ENCODE measurements at places on chromosomes 4 and X.

- no peak for DNase-seq
These were observed 110.8 kb downstream of the CPZ start for GRCh38 chr4:8703401-8703696.

DNA sequence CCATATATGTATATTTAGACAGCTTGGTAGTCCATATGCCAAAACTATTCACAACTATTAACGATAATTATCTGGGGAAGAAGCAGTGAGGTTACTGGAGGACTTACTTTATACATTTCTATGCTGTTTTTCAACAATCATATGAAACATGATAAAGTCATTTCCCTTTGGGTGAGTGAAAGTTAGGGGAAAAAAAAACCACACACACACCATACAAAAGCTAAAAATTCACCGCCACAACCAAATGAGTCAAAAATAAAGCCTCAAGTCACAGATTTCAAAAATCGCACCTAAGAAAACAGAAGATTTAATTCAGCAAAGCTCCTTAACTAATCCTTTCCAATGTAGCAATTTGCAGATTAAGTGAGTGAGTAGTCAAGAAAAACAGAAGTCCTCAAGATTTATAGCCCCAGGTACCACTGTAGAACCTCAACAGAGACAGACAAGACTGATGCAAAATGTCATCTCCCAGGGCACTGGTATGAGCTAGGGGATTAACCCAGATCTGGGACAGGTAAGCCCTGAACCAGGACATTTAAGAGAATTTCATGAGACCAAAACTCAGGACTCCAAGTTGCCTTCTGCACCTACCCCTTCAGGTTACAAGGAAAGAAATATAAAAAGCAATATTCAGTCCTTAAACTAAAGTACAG is 35.1 kb downstream of the SYTL4 start:
- no peak for DNase-seq

DNA sequence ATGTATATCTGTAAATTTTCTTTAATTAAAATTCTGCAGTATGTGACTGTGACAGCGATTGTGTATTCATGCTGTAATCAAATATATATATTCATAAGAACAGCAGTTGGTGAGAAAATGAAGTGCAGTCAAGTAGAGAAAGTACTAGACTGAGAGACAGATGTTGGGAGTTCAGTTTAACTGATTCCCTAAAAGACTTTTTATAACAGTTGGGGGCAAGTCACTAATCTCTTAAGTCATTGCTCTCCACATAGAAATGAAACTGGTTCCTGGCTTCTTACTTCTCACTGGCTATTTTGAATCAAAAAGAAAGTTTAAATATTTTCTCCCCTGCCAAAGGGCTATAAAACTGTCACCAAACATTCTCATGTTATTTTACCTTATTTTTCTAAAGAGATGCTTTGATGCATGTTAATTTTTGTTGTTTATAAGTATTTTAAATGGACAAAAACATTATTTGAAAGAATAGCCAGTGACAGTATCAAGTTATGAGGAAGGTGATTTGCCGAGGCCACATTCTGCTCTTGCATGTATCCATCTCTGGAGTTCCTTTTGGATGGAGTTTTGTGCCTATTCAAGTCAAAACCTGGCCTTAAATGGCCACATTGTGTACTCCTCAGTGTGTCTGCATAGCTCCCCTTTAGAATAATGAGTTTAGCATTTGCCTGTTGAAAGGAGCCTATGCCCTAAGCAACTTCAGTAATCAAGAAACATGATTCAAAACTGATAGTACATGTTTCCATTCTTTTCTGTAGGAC is 30.8 kb downstream of the EXOC1 start:
- no peak for DNase-seq

GRCh38 chr4:96775501-96775900 is 935.6 kb downstream of the PDHA2 start:
- DNase-seq = no peak

- DNase-seq = peak; percentile 63
These were observed 84.3 kb downstream of the NBDY start for GRCh38 chrX:56813318-56813837.

GRCh38 chr4:108261026-108261425 is 92.3 kb upstream of the LEF1 start:
- DNase-seq = no peak

DNA sequence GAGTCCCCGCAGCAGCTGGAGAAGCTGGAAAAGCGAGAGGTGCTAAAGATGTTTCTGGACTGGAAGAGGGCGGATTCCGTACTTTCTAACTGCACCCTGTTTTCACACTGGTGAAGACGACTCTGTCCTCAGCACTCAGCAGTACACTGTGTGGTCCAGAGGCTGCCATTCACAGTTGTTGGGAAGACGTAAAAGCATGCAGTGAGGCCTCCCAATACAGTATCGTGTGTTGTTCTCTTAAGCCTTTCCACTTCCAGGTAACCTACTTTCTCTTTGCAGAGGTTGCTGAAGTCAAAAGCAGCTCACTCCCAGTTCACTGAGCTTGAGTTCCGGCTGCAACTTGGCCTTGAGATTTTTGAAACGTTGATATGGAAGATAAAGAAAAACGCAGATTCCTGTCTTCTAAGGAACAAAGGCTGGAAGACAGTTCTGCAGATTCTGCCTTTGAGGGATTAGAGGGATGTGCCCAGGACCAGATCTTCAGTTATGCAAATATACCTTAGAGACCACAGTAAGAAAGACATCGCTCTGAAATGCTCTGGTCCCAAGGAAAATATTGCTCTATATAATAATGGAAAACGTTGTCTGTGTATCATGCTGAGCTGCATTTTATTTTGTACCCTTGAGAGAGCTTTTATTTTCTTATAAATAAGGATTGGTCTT is 540.9 kb downstream of the TRIML1 start:
- DNase-seq = no peak

DNA sequence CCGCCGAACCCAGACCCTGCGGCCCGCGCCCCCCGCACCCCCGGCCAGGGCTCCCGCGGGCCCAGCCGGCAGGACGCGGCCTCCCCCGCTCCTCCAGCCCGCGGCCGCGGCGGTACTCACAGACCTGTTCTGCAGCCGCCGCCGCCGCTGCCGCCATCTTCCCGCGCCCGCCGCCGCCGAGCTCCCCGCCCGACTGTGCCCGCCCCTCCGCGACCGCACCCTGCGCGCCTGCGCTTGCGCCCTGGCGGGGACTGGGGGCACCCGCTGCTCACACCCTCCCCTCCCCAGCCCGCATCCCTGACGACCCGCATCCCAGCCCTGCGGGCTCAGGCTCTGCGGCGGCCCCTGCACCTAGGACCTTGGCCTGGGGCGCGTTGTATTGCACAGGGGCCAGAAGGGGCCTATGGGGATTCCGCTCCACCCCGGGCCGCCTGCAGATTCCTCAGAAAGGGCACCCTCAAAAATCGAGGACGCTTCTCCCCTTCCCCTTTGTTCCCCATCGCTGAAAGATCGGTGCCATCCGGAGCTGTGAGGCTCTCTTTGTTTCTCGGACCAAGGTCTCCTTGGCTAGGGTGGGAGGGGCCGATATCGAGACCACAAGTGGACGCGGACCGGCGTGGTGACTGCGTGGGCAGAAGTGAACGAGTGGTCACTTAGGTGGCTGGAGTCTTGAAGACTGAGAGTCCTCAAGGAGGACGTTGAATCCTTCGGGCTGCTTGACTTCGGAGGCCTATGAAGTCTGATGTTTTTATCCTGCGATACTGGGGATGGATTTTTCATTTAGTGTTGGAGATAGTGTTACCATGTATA is at the start of gene SGCB:
TSS of gene SGCB (minus strand) at position 197 of the 810 bp plus-strand sequence. CDS start at position 157, 40 bp downstream.
- no peak for DNase-seq

- DNase-seq = peak; percentile 78
These were observed 82.5 kb downstream of the GPAT3 start for GRCh38 chr4:83618431-83618830.

- DNase-seq = no peak
These were observed 3.4 kb upstream of the ARR3 start for GRCh38 chrX:70264784-70265183.

DNA sequence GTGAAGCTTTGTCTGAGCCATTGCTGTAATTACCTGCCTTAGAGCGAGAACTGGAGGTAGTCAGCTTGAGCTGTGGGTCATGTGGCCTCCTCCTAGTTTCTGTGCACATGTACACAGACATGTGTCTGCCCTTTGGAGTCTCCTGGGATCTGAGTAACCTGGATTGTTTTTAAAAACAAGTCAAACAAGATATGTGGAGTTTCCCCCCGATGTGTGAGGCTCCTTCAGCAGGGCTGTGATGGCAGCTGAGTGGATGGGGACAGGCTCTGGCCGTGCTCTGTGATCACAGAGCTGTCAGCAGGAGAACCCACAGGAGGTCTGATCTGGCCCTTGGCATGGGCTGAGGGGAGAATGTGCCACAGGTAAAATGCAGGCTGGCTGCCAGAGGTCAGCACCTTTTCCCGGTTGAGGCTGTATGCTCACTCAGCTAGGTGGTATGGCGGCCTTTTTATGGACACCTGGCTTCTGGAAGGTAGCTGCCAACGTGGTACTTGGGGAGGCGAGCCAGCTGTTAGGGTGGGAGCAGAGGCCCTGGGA is 38.4 kb downstream of the NOP14 start:
- no peak for DNase-seq

DNA sequence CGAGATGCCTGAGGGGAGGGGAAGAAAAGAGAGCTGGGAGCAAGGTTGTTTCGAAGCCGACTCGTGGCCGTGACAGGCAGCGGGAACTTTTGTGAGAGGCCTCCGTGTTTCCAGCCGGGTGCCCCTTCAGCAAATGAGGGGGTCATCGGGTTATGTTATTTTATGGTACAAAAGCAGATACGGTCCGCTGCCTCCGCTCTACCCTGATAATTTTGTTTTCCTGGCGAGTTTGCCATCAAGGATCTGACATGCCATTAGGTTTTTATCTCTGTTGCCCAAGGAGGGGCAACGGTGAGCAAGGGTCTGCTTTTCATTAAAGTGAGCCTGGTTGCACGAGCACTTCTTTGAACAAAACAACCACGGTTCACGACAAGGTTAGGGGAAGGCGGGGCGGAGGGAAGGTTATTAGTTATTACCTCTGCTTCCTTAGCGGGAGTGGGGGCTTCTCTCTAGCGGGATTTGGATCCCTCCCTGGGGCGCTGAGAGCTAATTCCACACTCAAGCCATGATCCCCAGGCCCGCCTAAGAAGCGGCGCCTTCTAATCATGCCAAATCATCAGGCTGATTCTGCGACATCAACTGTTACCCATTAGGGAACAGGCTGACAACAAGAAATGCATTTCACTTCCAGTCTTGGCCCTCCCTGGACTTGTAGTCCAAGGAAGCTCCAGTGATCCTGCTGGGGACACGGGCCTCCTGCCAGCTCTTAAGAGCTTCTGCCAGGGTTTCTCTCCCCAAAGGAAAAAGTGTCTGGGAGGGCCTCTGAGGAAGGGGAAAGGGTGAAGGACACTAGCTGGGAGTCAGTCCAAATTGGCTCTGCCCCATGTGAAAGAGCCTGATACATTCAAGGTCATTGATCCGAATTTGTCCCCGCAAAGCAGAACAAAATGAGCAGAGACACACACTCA is 617.7 kb downstream of the MID1IP1 start:
- no peak for DNase-seq

DNA sequence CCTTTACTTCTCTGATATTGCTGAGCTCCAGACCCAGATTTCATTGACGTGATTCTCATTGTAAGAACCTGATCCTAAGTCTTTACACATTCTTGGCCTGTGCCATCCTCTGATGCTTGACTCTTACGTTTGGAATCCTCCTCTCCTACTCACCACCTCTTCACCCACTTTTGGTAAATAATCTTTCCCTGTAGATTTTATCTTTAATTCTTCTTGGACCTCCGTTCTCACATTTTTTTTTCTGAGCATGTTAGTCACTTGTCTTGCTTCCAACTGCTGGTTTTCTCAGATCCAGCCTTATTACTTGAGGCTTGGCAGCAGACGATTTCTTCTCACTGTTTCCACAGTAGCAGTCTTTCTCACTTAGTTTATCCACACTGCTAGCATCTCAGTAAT is 12.4 kb upstream of the SH3RF1 start:
- DNase-seq = peak; percentile 92

DNA sequence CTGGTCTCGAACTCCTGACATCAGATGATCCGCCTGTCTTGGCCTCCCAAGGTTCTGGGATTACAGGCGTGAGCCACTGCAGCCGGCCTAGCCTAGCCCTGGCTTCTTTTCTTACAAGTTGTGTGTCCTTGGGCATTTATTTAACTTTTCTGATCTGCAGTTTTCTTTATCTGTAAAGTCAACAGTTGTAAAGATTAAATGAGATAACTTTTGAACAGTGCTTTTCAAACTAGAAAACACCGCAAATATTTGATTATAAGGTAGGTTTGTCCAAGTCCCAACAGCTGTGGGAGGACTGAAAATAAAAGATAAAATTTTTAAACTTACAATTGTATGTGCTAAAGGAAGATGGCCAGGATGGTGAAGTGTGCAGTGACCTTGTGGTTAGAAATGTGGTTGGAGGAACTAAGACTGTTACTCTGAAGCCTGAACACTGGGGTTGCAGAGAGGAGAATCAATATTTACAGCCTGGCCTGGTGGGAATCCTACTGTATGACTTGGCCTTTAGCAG is 44.8 kb downstream of the GSX2 start:
- DNase-seq = peak; percentile 14

DNA sequence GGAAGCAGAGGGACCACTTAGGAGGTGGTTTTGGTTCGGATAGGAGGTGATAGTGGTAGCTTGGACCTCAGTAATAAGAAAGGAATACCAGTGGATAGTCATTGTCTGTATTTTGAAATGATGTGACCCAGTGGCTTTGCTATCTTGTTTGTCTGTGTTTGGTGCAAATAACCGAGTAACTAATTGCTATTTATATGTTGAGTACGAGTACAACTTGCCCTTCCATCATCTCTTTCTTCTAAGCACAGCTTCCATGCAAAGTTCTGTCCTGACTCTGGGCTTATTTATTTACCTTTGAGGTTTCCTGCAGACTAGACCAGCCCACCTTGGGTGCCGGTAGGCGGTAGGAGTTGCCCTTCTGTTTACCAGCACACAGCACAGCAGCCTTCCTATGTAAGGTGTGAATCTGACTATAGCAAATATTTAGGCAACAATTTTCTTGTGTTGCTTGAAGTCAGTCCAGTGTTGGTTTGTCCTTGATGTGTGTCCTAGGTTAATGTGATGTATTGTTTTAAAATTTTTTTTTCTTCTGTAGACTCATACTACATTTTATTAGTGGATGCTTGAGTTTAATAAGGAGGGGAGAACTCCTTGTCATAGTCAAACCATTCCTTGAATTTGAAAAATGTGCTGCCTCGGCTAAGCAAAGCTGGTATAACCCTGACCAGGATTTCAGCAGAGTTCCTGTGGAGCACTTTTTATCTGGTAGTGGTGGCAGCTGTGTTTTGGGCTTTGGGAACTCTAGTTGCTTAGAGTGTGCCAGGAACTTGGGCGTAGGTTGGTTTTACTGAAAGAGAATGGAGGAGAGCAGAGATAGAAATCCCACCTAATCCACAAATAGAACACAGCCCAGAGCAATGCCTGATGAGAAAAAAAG is 21.9 kb downstream of the PTTG2 start:
- DNase-seq = peak; percentile 67

GRCh38 chr4:37936889-37937498 is 23.2 kb upstream of the PTTG2 start:
- DNase-seq = no peak

GRCh38 chr4:148192526-148192925 is 249.7 kb downstream of the NR3C2 start:
- no peak for DNase-seq

- no peak for DNase-seq
These were observed 362 bp downstream of the NCAPG start for GRCh38 chr4:17811078-17811603.

- no peak for DNase-seq
These were observed 1.3 kb downstream of the PRR32 start for GRCh38 chrX:126820700-126821420.

- DNase-seq = no peak
These were observed 40.9 kb upstream of the PRDM5 start for GRCh38 chr4:120963449-120963848.
